ENCODE measurements at places on chromosomes 2 and 18.

DNA sequence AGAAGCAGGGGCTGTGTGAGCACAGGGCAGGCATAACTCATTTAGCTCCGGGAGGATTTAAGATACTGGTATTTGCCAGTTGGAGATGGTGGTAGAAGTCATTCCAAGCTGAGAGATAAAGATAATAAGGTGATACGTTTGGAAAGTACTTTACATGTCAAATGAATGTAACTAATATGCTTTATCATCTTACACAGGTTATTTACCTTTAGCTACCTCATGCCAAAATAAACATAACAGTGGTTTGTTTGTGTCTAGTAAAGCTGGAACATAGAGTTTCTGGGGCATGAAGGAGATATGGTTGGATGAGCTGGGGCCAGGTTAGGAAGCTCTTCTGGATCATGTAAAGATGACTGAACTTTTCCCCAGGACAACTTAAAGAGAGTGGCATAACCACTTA lies 126.9 kb upstream of the PIK3C3 start:
- no peak for DNase-seq

- DNase-seq: no peak
Measured at GRCh38 chr2:23578964-23579671, 194.1 kb downstream of the KLHL29 start.

DNA sequence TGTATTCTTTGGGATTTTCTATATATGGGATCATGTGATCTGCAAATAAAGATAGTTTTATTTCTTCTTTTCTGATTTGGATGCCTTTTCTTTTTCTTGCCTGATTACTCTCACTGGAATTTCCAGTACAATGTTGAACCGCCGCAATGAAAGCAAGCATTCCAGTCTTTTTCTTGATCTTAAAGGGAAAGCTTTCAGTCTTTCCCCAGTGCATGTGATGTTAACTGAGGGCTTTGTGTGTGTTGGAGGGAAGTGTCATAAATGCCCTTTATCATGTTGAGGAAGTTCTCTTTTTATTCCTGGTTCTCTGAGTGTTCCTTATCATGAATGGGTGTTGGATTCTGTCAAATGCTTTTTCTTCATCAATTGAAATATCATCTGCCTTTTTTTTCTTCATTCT lies 16.9 kb upstream of the CYBRD1 start:
- DNase-seq: no peak

GRCh38 chr2:181124497-181124896 lies 144.1 kb downstream of the UBE2E3 start:
- no peak for DNase-seq

GRCh38 chr2:151200277-151200676 lies 61.4 kb downstream of the RBM43 start:
- DNase-seq: no peak

DNA sequence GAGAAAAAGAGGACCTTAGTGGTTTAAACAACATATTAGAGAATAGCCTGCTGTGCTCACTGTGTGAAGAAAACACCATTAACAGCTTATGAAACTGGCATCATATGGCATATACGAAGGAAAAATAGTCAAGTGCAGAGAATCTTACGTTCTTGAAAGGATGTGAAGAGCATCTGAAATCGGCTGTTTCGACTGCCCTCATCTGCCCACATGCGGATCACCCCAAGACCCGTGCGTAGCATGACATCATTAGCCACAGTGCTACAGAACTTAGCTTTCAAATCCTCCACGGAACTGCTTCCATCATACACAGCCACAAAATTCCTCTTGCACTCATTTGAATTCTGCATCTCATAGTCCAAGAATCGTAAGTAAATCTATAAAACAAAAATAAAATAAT lies 84.3 kb downstream of the NETO1 start:
- no peak for DNase-seq

GRCh38 chr2:228901531-228901930 lies 369.6 kb downstream of the PID1 start:
- DNase-seq: no peak

- no peak for DNase-seq
Measured at GRCh38 chr2:71570511-71570910, 117.2 kb downstream of the DYSF start.

DNA sequence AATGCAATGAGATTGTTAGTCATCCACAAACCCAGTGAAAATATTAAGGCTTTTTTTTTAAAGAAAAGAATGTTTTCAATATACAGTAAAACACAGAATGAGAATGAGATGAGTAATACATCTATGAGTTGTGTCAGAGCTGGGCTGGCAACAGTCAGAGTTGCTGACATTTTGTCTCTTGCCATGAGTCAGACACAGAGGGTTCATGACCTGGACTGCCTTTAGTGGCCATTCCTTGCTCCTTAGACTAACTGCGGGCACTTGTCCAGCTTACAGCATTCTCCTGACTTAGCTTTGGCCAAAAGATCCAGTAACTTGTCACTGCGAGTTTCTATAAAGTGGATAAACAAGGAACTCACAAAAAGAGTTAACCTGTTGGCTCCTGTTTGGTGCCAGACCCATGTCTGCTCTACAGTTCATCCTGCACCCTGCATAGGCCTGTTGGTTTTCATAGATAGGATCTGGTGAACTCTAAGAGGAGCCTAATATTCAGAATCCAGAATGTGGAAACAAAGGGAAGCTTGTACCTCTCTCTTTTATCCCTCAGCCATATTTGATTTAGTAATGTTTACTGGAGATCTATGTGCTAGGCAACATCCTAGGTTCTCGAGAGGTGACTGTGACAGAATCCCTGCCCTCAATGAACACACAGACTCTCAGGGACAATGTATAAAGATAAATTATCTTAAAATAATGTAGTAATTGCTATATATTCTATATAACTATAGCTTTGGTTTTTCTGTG lies 391.5 kb upstream of the VWC2L start:
- no peak for DNase-seq

DNA sequence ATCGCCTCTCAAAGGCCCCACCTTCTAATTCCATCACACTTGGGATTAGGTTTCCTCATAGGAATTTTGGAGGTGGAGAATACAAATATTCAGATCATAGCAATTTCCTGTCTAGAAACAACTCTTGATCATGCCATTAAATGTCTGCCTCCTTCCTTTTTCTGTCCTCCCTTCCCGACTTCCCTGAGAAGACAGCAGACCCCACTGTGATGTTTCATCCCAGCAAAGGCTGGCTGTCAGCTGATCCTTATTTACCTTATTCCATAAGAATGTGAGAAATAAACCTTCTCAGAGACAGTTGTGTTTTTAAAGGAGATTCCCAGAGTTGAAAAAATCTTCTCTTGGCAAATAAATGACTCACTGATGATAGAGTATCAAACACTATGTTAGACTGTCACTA lies 133.9 kb downstream of the TDRD15 start:
- DNase-seq: no peak

DNA sequence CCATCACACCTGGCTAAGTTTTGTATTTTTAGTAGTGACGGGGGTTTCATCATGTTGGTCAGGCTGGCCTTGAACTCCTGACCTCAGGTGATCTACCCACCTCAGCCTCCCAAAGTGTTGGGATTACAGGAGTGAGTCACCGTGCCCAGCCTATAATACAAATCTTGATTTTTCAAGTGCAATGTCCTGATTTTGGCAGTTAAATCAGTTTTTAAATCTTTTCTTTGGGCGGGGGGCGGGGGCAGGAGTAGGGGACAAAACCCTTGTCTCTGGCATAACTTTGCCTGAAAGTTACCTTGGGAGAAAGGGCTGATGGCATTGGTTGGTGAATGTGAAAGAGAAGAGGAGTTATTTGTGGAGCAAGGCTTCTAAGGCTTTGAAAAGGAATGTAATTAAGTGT lies 12.3 kb downstream of the GALNT1 start:
- no peak for DNase-seq

GRCh38 chr2:38301969-38302702 lies 74.9 kb downstream of the ATL2 start:
- no peak for DNase-seq

- peak; percentile 80 for DNase-seq
Measured at GRCh38 chr2:26942543-26943295, 27.7 kb upstream of the MAPRE3 start.

DNA sequence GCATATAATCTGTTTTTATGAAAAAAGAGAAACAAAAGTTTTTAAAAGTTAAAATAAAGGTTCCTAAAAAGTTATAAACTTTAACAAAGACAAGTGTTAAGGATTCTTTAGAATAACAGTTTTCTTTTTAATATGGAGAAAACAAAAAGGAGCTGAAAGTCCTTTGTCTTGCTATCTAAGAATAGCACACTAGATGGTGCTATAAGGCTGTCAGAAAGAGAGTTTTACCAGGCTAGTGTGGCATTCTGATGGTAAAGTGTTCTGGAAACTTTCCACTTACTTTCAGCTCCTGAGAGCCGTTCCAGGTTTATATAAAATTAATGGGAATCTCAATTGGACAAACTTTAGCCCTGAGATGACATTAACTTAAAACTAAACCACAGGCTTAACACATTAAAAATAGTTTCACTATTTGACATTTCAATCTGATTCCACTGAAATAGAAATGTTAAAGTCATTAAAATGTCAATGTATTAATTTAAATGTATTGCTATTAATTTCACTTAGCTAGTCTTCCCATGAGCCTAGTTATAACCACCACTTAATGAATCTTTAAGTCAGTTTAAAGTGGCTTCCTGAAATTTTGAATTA lies 3.7 kb downstream of the FBXO48 start:
- DNase-seq: peak; percentile 68

- DNase-seq: no peak
Measured at GRCh38 chr18:46260016-46260878, 156.1 kb downstream of the HAUS1 start.

GRCh38 chr2:189013031-189013430 lies 38.9 kb downstream of the COL3A1 start:
- DNase-seq: no peak

DNA sequence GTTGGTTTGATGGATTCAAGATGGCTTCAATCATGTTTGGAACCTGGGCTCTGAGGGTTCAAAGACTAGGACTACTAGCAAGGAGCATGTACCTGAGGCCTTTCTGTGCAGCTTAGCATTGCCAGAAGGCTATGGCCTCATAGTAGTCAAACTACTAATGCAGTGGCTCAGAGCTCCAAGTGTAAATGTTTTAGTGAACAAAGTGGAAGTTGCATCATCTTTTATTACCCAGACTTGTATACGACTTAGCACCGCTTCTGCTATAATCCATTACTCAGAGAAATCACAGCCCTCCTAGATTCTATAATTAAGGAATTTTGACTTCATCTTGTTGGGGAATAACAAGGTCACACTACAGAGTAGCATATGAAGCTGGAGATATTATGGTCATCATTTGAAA lies 210.5 kb downstream of the ERBB4 start:
- DNase-seq: no peak

DNA sequence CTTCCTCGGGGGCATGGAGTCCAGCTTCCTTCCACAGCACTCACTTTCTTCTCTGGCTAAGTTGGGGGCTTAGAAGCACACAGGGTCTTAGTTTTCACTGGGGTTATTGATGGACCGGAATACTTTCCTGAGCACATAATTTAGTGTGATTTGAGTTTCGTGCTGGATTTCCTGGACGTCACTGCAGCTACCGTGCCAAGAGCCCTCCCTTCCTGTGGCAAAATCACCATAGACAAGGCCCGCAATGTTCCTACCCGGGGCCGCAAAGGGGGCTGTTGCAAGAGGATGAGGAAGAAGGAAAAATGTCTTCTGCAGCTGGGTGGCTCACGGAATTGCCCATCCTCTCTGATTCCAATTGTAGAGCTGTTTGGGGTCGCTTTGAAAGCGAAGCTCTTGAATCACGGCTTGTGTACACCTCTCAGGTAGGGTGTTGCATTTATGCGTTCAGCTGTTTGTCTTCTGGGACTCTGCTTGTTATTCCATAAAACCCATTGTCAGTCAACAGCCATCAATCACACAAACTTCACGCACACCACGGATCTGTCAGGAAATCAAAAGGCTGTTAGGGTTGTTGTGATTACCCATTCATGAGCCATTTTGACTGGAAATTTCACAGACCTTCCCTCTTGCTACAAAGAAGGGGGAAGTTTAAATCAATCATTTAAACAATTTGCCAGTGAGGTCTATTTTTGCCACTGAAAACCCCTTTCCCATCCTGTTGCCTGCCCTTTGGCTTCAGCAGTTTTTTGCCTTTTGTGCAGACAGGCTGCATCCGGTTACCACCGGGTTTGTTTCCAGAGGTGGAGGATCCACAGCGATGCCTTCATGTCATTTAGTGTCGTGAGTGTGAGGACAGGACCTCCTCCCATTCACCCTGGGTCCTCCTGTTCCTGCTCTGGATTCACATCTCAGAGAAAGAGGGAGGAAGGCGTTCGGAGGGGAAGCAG lies 36.0 kb downstream of the SMIM21 start:
- no peak for DNase-seq

GRCh38 chr18:8008033-8008432 lies 440.9 kb downstream of the PTPRM start:
- no peak for DNase-seq

GRCh38 chr18:58495634-58496033 lies 133.3 kb downstream of the ALPK2 start:
- no peak for DNase-seq

- no peak for DNase-seq
Measured at GRCh38 chr2:16750175-16750924, 84.7 kb upstream of the CYRIA start.

DNA sequence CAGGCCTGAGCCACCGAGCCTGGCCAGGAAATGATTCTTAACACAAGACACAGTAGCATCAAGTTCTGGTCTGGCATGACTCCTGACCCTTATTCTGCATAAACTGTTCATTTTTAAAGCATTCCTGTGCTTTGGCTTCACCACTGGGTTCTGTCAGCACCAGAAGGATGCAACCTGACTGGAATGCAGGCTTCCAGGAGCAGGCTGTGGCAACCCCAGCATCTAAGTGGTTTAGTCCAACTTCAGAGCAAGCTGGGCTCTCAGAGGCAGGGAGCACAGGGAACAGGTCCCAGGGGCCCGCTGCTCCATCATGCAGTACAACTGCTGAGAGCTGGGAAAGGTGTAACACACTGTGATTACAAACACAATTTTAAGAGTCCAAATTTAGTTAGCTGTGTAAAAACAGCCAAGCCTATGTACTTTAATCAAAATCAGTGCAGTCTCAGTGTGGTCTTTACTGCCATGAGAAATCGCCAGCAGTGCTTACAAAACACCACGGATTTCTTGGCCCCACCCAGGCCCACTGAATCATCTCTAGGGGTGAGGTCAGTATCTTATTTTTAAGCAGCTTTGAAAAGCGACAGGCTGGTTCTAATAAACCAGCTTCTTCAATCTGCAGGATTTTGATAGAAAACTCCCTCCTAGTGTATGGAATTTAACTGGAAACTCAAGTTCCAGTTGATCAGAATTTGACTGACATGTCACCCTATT lies 44.4 kb upstream of the TMEM182 start:
- no peak for DNase-seq

GRCh38 chr2:28268386-28268785 lies 124.3 kb upstream of the FOSL2 start:
- no peak for DNase-seq

All from cerebellar cortex (tissue), 1 donor.